ENCODE measurements at places on chromosomes 1 and 21.

GRCh38 chr1:161164901-161165610, 1.2 kb upstream of the PPOX start:
- no peak for DNase-seq

DNA sequence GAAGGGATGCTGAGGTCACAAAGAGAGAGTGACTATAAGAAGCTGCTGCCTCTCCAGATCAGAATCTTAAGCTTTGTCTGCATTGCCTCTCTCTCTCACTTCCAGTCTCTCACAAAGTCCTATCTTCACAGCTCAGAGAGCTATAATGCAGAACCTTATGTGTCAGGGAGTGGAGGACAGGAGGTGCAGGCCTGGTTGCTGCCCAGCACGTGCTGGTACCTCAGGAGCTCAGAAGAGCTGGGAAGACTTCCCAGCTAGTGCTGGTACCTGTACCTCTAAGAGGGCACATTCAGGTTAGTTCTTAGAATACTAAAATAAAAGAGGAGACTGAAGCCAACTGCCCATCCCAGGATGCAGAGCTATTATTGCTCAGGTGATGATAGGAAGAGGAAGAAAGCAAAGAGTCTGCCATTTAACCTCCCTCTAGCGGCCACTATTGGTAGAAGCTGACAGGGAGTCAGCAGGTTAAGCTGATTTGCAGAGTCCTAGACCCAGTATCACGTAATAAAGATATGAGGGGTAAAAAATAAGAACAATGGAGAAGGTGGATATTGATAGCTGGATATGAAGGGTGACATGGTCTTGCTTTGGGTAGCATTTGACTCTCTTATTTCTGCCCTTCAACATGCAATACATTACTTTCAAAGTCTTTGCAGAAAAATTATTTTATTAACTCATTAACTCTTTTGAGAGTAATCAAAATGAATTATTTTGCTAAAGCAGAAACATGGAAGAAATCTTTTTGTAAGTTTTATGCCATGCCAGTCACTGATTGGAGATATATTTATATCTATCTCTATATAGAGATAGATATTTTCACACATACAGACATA, 138.1 kb upstream of the HMCN1 start:
- DNase-seq = no peak

- DNase-seq = no peak
Measured at GRCh38 chr1:218384581-218384993, 39.5 kb downstream of the TGFB2 start.

GRCh38 chr21:31137960-31138359, 99.7 kb upstream of the KRTAP19-8 start:
- no peak for DNase-seq

GRCh38 chr1:171871848-171872247, 30.6 kb downstream of the DNM3 start:
- DNase-seq = no peak

DNA sequence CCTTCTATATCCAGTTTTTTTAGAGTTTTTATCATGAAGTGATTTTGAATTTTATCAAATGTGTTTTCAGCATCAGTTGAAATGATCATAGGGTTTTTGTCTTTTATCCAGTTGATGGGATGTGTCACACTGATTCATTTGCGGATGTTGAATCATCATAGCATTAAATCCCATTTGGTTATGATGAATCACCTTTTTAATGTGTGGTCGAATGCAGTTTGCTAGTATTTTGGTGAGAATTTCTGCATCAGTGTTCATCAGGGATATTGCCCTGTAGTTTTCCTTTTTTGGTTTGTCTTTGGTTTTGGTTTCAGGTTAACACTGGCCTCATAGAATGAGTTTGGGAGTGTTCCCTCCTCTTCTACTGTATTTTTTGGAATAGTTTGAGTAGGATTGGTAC, 80.3 kb downstream of the DIRAS3 start:
- DNase-seq = no peak

- DNase-seq = no peak
Measured at GRCh38 chr1:246597340-246597739, 31.1 kb downstream of the CNST start.

DNA sequence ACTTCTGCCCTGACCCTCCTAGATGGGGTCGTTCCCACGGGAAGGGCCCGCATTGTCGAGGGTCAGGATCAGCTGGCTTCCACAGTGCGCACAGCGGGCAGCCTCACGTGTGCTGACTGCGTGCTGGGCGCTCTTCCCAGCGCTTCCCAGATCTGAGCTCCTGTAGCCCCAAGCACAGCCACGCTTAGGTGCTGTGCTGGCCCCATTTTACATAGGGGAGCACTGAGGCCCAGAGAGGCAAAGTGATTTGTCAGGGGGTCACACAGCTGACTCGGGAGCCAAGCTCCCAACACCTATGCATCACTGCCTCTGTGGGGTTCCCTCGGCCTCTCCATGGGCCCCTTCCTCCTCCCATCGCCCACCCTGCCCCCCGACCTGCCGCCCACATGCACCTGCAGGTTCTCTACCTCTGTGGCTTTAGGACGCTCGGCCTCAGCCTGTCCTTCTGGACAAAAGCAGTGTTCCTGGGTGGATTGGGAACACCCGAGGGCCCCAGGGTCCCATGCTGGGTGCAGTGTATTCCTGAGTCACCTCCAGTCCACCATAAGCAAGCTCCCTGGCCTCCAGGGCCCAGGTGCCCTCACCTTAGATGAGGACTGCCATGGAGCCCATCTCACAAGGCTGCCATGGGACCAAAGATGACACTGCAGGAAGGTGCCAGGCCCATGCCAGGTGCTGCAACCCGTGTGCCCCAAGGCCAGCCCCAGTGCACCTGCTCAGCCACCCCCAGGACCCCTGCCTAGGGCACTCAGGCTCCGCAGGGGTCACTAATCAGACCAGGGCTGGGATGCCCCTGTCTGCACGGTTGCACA, 23.3 kb downstream of the TFF3 start:
- no peak for DNase-seq

DNA sequence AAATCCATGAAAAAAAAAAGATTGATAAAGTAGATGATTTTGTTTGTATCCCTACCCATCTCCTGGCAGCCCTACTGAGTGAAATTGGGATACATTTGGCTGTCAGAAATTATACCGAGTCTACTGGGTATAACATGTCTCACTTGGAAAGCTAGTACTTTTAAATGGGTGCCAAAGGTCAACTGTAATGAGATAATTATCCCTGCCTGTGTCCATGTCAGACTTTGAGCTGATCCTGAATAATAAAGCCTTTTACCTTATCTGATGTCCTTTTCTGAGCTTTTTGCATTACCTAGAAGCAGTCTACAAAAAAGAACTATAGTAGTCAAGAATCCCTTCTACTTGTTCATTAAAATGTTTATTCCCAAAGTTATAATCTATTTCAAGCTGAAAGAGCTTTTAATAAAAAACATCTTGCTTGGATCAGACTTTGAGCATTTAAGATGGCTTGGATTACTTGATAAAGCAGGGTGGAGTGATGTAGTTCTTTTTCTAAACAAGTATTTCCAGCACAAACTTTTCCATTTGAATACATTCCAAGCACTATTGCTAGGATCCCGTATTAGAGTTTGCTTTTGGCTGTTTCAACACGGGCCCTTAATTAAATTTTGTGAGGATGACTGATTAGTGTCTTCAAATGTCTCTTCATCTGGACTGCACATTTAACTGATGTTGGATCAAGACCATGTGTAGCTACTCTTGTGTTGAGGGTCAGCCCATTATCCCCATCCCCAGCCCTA, 69.2 kb downstream of the DTL start:
- no peak for DNase-seq

DNA sequence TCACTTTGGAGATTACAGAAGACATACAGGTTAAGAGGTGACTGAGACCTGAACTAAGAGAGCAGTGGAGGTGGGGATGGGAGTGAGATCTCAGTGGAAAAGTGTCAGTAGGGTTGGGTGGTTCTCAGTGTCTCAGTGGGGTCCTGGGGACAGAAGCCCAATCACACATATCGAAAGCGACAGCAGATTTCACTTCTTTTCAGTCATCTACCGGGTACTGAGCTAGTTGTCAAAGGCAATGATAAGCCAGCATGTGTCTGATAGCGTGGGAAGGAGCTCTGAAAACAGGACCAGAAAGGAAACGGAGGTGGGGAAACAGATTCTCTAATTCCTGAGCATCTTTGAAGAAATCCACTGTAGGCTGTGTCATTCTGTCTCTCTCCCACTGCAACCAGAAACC, 59.5 kb downstream of the RHOU start:
- no peak for DNase-seq

DNA sequence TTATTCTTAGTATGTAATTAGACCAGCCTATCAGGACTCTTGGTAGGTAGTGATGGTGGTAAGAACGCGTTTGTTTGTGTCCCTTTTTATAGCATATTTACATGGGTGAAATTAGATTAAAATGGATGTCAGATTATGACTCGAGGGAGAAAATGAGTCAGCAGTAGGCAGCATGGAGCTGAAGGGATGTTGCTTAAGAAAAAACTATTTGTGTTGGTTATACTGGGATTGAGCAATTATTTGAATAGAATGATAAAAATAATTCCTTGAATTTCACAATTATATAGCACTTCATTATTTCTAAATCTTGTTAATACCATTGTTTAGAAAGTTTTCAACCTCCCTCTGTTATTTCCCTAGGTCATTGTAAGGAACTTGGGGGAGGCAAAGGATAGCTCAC, 348.8 kb downstream of the RYR2 start:
- DNase-seq = no peak

GRCh38 chr1:200890818-200891773, 3.6 kb upstream of the INAVA start:
- DNase-seq = no peak

All from NCI-H2107 (cell line).